ENCODE measurements at places on chromosomes 16 and 17.

DNA sequence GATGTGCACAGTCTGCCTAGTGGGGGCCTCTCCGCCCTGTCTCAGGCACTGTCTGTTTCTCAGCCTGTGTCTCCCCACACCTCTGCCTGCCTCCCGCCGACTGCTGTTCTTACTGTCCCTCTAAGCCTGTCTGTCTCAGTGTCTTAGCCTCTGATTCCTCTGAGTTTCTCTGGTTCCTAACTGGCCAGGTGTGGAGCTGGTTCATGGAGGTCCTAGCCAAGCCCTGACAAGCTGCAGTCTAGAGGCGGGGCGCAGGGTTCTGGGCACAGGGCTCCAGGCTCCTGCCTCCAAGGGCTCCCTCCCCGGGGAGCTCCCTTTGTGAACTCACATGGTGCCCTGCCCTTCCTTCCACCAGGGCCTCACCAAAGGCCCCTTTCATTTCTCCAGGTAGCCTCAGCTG is 19.4 kb downstream of the C17orf100 start:
- no peak for DNase-seq

GRCh38 chr16:25034911-25035310 is 19.7 kb upstream of the ARHGAP17 start:
- no peak for DNase-seq

DNA sequence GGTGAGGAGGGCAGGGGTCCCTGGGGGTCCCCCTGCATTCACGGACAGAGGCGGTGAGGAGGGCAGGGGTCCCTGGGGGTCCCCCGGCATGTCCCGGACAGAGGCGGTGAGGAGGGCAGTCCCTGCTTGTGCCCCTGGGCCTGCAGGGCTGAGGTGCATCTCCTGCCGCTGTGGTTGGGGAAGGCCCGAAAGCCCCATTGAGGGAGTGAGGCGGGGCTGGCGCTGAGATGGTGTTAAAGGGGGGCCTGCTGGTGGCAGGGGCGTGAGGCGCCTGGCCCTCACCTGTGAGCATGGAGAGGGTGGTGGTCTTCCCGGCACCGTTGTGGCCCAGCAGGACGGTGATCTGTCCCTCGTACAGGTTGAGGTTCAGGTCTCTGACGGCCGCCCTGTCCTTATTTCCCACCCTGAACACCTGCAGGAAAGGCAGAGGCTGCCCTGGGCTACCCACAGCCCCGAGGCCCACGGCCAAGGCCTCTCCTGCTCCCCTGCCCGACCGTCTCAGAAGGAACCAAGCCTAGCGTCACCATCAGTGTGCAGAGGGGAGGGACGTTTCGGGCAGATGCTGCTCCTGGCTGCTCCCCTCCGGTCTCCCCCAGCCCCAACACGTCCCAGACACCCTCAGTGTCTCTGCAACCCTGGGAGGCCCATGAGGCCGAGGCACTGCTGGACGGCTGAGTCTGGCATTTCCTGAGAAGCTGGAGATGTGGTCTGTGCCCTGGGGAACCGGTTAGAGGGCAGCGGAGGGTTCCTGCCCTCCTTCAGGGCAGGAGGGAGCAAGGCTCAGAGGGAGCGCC is 31.4 kb upstream of the RNPS1 start:
- DNase-seq, result no peak

- DNase-seq, result peak; percentile 36
Measured at GRCh38 chr16:28925386-28926228, 569 bp upstream of the RABEP2 start.

DNA sequence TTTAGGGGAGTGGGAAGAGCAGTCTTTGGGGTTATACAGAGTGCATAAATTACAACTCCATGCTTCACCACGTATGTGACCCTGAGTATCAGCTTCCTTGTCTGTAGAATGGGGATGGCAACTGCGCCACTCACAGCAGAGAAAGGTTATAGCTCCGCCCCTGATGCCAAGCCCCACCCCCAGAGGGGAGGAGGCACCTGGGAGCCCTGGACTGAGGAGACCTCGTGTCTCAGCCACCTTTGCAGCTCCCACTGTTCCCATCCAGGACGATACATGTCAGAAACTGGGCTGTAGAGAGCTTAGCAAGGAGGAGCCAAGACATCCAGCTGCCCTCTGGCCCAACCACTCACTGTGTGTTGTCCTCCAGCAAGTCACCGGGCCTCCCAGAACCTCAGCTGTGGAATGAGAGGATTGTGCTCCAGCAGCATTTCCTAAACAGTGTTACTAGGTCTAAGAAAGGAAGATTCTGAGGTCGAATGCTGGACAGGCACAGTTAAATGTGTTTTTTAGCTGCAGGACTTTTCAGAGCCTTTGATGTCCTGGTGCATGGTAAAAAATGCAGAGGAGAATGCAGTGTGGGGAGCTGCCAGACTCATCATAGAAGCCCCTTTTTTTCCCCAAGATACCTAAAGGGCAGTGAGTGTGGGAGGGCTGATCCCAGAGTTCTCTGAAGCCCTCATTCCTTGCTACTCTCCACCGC is 49.4 kb downstream of the BEAN1 start:
- no peak for DNase-seq

- DNase-seq, result no peak
Measured at GRCh38 chr16:4038448-4038847, 77.8 kb downstream of the ADCY9 start.

DNA sequence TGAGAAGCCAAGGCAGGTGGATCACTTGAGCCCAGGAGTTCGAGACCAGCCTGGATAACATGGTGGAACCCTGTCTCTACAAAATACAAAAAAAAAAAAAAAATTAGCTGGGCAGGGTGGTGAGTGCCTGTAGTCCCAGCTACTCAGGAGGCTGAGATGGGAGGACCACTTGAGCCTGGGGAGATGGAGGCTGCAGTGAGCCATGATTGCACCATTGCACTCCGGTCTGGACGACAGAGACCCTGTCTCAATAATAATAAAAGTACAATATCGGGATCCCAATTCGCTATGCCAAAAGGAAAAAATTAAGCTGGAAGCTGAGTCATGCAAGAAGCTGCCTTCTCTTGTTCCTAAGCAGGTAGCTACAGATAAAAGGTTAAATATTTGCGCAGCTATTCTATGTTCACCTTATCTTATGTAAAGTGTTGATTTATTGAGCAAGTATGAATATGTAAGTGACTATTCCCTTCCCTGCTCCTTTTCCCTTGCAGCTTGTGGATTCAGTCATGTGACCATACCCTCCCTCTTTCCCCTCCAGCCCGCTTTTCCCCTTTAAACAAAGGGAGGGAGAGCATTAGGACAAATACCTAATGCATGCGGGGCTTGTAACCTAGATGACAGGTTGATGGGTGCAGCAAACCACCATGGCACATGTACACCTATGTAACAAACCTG is 112.0 kb downstream of the LITAF start:
- DNase-seq, result no peak

DNA sequence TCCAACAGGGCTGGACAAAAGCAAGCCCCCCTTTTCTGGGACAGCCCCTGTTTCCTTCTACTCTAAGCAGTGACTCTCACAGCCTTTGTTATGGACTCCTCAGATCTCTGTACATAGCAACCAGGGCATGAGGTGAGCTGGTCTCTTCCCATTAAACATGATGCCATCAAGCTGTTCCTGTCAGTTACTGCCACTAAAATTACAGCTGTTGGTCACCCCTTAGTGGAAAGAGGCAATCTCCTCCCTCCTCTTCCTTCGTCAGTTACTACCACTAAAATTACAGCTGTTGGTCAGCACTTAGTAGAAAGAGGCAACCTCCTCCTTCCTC is 95.2 kb upstream of the SMIM36 start:
- no peak for DNase-seq

- no peak for DNase-seq
Measured at GRCh38 chr16:25093208-25094061, 18.1 kb upstream of the LCMT1 start.

GRCh38 chr16:62602790-62603189 is 566.6 kb upstream of the CDH8 start:
- DNase-seq, result no peak

DNA sequence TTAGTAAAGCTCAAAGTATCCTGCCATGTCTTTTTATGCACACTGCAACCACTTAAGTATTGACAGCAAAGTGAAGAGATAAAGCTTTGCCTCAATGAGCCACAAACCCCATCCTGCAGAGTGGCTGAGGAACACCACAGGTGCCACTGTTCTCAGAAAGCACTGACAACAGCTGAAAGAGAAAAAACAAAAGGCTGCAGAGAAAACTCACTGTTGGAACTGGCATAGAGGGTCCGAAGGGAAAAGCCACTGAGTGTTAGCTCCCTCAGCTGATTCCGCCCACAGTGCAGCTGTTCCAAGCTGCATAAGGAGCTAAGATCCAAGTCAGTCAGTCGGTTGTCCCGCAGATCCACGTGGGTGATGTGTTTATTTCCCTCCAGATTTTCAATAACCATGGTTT is 48.3 kb downstream of the PHLPP2 start:
- no peak for DNase-seq

GRCh38 chr16:24826096-24826690 is 19.6 kb upstream of the SLC5A11 start:
- DNase-seq, result no peak

GRCh38 chr17:79017546-79018369 is 6.2 kb upstream of the C1QTNF1 start:
- no peak for DNase-seq

DNA sequence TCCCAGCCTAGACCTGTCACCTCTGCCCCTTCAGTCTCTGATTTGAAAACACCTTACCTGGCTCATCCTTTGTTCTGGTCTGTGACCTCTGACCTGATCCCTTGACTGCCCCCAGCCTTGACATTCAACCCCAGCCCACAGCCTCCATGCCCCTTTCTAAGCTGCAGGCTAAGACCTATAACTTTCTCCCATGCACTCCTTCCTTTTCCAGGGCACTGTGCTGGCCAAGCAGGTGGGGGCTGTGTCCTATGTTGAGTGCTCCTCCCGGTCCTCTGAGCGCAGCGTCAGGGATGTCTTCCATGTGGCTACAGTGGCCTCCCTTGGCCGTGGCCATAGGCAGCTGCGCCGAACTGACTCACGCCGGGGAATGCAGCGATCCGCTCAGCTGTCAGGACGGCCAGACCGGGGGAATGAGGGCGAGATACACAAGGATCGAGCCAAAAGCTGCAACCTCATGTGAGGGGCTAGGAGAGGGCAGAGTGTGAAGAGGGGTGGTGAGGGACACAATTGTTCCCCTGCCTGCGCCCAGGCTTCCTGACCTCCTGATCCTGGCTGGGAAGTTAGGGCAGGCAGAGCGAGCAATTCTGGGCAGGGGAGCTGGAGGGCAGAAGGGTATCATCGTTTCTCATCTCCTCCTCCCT is 3.3 kb downstream of the RND2 start:
- DNase-seq, result no peak

- DNase-seq, result no peak
Measured at GRCh38 chr17:73132085-73132492, 32.7 kb upstream of the SSTR2 start.

DNA sequence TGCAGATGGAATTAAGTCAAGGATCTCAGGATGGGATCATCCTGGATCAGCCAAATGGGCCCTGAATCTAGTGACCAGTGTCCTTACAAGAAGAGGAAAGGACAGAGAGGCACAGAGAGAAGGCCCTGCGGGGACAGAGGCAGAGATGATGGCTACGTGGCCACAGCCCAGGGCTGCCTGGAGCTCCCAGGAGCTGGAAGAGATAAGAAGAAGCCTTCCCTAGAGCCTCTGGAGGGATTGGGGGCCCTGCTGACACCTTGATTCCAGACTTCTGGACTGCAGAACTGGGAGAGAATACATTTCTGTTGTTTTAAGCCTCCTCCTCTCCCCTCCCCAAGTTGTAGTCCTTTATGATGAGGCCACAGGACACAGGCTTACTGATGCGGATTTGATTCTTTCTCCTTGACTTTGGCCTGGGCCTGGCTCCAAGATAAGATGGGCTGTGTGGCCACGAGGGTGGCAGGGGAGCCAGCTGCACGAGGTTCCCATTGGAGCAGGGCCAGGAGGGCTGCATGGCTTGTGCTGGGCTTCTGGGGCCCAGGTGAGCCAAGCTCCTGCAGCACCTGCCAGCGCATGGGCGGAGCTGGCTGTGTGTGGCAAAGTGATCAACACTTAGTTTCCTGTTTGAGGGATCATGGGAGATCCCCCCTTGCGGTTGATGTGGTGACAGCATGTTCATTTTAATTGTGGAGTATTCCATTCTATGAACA is 146.1 kb downstream of the IRF8 start:
- DNase-seq, result no peak

- DNase-seq, result no peak
Measured at GRCh38 chr17:39123627-39124026, 27.8 kb downstream of the PLXDC1 start.

- DNase-seq, result no peak
Measured at GRCh38 chr16:7584561-7584960, 251.9 kb downstream of the RBFOX1 start.

- DNase-seq, result peak; percentile 22
Measured at GRCh38 chr16:4323071-4323844, 7.4 kb downstream of the GLIS2 start.

DNA sequence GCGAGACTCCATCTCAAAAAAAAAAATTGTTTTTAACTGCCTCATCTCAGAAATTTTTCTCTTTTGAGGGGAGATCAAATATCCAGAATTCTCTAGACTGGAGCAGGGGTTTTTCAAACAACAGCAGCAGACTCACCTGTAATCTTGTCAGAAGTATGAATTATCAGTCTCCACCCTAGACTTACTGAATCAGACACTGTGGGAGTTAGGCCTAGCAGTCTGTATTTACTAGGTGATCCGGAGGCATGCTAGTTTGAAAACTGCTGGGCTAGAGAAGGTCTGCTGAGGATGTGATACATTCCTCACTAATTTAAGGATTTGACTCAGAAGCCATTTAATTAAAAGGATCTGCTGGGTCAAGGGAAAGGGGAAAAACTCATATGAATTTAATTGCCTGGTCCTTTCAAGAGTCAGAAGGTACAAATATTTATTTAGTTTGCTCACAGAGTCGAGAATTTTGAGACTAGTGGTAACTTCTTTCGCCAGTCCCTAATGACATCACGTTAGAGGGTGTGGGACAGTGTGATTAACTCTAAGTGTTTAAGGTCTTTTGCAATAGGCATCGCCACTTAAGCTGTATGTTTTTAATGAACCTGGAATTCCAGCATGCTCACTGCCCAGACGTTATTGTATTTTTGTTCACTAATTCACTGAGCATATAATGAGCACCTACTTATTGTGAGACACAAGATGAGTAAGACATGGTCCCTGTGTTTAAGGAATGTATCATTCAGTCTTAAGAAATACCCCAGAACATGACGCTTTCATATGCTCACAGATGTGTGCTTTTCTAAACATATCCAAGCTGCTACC is 14.2 kb downstream of the ATP6V0A1 start:
- no peak for DNase-seq

GRCh38 chr17:30021708-30022317 is 80.4 kb downstream of the EFCAB5 start:
- no peak for DNase-seq

- no peak for DNase-seq
Measured at GRCh38 chr16:30664616-30665109, 6.4 kb downstream of the FBRS start.
